Amygdala (tissue), 56 donors: ENCODE measurements at places on chromosomes 5 and 9.

DNA sequence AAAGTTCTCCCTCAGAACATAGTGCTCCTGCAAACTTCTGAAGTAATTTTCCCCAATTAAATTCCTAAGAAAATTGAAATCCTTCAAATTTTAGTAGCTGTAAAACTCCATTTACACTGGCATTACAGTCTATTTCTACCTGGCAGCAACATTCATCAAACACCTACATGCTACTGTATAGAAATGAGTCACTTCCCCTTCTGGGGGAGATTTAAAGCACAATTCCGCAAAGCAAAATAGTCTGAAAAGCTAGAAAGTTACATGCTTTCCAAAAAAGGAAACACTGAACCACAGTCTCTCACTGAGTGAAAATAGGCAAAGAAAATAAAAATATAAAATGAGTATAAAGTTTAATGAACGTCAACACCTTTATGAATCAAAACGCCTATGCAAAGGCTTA is 43.3 kb downstream of the MCTP1 start:
- DNase-seq, result no peak

DNA sequence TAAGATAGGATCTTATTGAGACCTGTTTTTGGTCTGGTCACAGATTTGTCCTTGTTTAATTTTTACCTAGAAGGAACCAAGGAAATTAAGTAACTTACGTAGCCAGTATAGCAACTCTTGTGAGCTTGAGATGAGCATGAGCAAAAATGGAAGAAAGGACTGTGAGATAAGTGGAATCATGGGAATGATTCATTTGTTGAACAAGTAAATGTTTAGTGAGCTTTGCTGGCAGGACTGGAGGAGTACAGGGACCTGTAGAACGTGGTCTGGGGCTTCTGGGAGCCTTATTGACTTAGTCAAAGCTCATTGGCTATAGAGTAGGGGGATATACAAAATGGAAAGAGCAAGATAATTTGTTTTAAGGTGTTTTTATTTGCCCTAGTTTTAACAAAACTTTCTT is 3.0 kb downstream of the RAD23B start:
- no peak for DNase-seq

DNA sequence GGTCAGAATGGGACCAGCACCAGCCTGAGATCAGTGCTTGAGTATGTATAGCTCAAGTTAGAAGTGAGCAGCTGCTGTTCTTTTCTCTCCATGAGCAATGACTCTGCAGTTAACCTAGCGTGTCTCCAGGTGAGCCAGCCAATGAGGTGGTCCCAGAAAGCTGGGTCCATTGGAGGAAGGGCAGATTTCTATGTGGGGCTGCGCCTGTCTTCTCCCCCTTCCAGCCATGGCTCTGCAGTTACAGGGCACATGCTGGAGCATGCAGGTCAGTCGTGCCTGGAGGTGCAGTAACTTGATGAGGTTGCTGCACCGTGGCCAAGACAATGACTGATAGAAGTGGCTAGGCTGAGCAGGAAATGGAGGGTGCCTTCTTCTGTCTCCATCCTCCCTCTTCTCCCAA is 29.6 kb upstream of the CXCL14 start:
- no peak for DNase-seq

GRCh38 chr9:93319992-93320500 is 131.4 kb upstream of the FAM120A start:
- no peak for DNase-seq

GRCh38 chr9:110152704-110153374 is 55.1 kb downstream of the C9orf152 start:
- DNase-seq, result no peak

- no peak for DNase-seq
Observed at GRCh38 chr5:37495210-37495609, 116.1 kb downstream of the WDR70 start.

GRCh38 chr9:9612755-9613154 is 1000.0 kb downstream of the PTPRD start:
- no peak for DNase-seq

DNA sequence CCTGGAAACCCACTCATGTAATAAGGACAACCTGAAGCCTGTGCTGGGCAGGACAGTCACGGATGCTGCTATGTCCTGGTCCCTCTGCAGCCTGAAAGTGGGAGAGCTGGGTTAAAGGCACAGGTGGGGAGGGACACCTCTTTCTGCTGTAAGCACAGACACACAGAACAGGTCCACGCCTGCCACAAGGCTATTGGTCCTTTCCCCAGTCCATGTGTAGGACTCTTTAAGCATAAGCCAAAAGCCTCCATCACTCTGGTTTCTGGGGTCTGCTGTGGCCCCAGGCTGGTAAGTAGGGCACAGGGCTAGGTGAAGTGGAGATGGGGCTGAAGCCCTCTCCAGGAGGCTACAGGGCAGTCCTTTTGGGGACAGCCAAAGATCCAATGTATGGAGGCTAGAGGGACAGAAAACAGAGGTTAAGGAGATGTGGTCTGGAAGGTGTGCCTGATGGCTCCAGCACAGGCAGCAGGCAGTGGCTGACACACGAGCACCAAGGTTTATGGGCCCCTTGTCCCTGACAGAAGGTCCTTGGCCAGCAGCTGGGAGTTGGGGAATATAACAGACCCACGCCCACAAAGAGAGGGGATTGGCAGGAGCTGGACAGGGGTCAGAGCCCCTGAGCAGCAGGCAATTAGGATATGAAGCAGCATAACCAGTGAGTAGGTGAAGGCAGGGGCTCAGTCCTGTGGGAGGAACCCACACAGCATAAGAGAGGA is 203.6 kb upstream of the MVB12B start:
- no peak for DNase-seq
